ENCODE measurements at places on chromosomes 2 and 18.

- DNase-seq: no peak
Observed at GRCh38 chr2:102422910-102423309, at the start of gene IL18RAP. Gene IL18RAP (plus strand): TSS chr2:102423160. CDS start chr2:102423278, 118 bp downstream.

GRCh38 chr2:7075834-7076233 lies 158.6 kb downstream of the RNF144A start:
- no peak for DNase-seq

GRCh38 chr2:216740557-216741222 lies 45.3 kb upstream of the IGFBP5 start:
- DNase-seq: no peak

- no peak for DNase-seq
Observed at GRCh38 chr2:188979187-188980114, 5.3 kb downstream of the COL3A1 start.

- DNase-seq: no peak
Observed at GRCh38 chr2:239231231-239232194, 169.3 kb downstream of the HDAC4 start.

GRCh38 chr2:13543550-13543949 lies 826.8 kb downstream of the TRIB2 start:
- no peak for DNase-seq

DNA sequence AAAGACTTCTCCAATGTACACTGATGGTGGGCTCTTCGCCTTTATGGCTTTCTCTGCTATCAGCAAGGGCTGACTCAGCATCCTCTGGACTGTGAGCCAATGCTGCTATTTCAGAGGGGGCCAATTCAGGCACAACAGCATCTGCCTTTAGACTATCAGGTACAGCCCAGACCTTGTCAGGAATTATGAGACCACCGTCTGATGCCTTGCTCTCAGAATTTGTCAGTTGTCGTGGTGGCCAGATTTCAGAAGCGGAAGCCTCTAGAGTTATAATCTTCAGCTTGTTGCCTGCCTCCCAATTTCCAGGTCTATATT lies 92.7 kb downstream of the ALPK2 start:
- no peak for DNase-seq

DNA sequence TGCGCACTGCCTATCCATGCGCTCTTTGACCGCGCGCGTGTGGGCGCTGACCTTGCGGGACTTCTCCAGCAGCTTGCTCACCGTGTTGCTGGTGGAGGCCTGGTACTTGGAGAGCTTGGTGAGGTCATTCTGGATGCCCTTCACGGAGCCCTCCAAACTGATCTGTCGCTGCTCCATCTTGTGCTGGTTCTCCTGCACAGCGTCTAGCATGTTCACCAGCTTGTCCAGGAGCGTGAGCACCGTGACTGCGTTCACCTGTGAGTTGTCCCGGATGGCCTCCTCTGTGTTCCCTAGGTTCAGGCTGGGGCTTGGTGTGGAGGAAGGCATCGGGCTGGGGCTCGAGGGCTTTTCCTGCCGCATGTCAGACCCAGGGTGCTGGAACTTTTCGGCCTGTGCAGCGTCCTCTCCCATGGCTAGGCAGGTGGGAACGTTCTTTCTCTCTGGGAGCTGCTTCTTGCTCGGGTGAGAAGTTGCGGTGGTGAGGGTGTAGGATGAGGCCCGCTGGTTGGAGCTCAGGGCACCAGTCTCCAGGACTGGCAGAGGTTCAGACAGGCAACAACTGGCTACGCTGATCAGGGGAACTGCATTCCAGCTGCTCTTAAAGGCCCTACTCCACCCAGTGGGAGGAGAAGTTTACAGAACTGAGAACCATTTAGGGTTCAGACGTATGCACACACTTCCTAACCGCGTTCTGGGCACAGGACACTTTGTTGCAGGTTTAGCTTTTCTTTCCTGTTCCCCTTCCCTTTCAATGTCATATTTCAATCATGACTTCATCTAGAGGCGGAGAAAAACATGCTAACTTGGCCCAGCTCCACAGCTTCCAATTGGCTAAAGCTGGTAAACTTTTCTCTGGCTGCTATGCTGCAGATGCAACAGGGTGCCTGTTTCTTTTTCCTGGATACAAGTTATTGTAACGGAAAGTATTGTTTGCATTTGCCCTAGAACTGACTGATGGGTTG lies at the start of gene CAVIN2:
Gene CAVIN2, minus strand, starts transcription at position 574 of the 962 bp plus-strand sequence. Its CDS starts 163 bp downstream, at position 411.
- no peak for DNase-seq

- no peak for DNase-seq
Observed at GRCh38 chr2:210389856-210390255, 74.9 kb upstream of the MYL1 start.

DNA sequence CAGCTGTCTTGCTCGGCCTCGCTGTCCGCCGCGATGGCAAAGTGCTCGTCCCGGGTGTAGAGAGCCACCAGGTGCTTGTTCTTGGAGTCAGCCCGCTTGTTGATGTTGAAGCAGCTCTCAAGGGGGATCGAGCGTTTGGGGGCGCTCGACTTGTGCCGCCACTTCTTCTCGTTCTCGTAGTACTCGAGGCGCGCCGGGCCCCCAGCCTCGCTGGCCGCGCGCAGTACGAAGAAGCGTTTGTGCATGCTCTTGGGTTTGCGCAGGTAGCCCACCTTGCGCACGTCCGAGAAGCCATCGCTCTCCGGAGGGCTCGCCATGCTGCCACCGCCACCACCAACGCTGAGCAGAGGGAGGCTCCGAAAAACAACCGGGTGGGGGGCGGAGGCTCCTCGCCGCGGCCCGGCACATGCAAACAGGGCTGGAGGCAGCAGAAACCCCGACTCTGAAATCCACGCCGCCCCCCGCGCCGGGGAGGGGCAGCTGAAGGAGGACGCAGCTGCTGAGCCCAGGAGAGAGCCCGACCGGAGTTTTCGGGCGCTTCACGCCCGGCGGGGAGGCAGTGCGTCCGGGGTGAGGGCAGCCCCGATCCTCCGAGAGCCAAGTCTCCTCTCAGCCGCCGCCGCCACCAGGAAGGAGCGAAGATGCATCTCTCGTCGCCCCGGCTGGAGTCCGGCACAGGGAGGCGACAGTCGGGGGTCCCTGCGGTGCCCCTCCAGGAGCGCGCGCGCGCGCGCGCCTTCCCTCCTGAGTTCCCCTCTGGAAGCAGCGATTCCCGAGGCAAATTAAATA lies 1.0 kb downstream of the IRS1 start:
- no peak for DNase-seq

DNA sequence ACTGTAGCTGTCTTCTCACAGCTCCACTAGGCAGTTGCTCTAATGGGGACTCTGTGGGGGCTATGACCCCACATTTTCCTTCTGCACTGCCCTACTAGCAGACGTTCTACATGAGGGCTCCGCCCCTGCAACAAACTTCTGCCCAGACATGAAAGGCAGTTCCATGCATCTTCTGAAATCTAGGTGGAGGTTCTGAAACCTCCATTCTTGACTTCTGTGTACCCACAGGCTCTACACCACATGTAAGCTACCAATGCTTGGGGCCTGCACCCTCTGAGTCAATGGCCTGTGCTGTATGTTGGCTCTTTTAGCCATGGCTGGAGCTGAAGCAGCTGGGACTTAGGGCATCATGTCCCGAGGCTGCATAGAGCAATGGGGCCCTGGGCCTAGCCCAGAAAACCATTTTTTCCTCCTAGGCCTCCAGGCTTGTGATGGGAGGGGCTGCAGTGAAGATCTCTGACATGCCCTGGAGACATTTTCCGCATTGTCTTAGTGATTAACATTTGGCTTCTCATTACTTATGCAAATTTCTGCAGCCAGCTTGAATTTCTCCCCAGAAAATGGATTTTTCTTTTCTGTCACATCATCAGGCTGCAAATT lies 123.0 kb downstream of the MYCN start:
- no peak for DNase-seq

- DNase-seq: no peak
Observed at GRCh38 chr18:32326450-32327308, 136.8 kb downstream of the MEP1B start.

GRCh38 chr2:162113088-162113775 lies 38.8 kb downstream of the GCG start:
- DNase-seq: no peak

DNA sequence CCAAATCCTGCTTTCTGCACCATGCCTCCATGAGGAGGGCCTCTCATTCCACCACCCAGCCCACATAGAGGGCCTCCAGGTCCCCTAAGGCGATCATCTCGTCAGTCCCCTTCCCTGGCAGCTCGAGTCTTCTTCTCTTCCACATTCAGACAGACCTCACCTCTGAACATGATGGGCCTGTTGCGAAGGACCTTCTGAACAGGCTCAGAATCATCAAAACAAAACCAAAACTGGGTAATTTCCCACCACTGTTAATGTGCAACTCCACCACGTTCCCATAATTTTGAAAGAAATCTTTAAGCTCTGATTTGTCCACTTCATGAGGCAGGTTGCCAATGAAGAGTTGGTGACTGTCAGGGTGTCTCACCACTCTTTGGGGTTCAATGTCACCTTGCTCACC lies 20.4 kb downstream of the ZRANB3 start:
- DNase-seq: no peak

DNA sequence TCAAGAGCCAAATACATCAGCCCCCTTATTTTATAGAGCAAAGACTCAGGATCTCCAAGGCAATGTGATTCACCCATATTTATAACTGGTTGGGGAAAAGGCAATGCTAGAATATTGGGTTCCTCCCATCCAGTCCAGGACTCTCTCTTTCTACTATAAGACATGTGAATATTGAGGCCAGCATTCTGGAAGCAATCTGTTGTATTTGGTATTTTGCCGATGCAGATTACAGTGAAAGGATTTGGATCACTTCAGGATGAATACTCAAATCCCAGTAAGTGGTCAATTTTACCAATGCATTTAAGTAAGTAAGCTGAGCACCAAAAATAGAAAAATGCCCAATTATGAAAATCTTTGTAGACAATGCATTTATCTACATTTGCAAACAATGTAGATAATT lies 1834.7 kb upstream of the PIK3C3 start:
- no peak for DNase-seq

DNA sequence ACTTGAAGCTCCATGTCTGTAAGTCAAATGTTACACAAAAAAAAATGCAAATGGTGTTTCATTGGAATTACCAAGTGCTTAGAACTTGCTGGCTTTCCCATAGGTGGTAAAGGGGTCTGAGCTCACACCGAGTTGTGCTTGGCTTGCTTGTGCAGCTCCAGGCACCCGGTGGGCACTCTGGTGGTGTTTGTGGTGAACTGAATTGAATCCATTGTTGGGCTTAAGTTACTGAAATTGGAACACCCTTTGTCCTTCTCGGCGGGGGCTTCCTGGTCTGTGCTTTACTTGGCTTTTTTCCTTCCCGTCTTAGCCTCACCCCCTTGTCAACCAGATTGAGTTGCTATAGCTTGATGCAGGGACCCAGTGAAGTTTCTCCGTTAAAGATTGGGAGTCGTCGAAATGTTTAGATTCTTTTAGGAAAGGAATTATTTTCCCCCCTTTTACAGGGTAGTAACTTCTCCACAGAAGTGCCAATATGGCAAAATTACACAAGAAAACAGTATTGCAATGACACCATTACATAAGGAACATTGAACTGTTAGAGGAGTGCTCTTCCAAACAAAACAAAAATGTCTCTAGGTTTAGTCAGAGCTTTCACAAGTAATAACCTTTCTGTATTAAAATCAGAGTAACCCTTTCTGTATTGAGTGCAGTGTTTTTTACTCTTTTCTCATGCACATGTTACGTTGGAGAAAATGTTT lies 97.9 kb upstream of the IL1R2 start:
- DNase-seq: no peak

DNA sequence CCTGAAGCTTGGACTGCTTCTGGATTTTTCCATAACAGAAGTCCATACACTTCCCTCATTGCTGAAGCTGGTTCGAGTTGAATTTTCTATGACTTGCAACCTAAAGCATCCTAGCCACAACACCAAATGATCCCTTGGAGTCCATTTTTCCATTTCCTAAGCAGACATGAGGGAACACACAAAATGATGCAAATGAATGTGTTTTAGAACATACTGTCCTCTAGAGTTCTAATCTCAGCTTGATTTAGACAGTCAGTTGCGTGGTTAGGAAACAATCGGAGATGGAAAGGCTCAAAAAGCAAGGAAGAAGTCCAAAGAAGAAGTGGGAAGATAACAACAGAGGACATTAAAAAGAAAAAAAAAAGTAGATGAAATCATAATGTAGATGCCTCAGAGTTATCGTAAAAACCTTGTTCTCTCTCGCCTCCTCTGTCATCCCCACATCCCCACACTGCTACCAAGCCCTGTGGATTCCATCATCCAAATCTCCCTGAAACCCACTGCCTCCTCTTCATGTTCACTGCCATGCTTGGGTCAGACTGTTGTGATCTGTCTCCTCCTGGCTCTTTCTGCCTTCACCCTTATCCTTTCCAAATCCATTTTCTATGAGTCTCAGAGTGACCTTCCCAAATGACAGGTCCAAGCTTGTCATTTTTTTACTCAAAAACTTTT lies 58.4 kb downstream of the TMEM247 start:
- no peak for DNase-seq

GRCh38 chr2:217399291-217399690 lies 539.4 kb upstream of the TNP1 start:
- DNase-seq: no peak

DNA sequence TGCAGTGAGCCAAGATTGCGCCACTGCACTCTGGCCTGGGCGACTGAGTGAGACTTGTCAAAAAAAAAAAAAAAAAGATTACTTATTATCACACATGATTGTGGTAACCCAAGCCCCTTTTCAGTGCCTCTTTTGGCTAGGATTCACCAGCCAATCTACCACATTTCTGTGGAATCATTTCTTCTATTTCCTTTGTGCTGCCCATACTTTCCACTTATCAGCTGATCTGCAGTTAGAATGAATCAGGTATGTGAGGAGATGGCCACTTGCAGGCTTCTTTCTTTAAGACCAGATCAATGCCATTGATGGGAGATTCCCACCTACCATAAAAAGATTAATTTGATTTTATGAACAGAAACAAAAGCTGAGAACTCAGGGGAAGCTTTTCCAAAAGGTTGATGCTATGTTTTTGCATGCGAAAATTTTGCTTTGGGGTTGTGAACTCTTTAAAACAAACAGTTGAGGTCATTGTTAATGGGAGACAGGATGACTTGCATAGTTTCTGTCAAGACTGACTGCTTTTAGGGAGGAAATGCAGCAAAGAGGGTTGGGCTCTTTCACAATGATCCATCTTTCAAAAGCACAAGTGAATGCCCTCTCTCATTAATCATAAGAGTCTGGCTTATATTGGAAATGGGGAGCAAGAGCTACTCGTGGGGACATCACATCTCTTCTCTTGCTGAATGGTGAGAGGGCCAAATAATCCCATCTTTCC lies 66.9 kb upstream of the CYP26B1 start:
- no peak for DNase-seq

GRCh38 chr18:37180086-37180485 lies 351.2 kb downstream of the KIAA1328 start:
- DNase-seq: no peak

DNA sequence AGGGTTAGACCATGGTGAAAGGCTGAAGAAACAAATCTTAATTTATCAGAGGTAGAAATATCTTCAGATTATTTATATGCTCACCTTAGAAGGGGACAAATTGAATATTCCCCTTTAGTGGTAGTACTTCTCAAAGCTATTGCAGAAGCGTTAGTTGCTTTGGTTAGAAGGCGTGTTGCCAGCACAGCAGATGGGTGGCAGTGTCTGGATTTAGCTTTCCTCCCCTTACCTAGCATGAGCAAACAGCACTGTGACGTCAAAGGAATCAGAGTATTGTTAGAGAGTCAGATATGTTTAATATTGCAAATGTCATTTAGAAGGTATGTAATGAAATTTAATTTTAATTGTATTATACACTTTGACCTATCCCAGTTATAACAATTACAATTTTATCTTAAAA lies 27.2 kb upstream of the GALR1 start:
- no peak for DNase-seq

All from activated CD4-positive, alpha-beta T cell treated with anti-CD3 and anti-CD28 coated beads for 24 hours (primary cell).